ENCODE measurements at places on chromosomes 1 and 21.

- no peak for DNase-seq
Observed at GRCh38 chr1:41314376-41315145, 46.7 kb upstream of the FOXO6 start.

DNA sequence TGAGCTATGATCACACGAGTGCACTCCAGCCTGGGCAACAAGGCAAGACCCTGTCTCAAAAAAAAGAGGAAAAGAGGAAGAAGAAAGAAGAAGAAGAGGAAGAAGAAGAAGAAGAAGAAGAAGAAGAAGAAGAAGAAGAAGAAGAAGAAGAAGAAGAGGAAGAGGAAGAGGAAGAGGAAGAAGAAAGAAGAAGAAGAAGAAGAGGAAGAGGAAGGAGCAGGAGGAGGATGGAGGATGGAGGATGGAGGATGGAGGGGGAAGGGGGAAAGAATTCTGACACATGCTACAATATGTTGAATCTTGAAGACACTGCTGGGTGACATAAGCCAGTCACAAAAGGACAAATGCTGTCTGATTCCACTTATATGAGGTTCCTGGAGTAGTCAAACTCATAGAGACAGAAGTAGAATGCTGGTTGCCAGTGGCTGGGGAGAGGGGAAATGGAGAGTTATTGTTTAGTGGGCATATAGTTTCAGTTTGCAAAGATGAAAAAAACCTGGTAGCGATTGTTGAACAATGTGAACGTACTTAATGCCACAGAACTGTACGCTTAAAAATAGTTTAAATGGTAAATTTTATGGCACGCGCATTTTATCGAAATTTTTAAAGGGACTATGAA lies 47.3 kb upstream of the COA6 start:
- no peak for DNase-seq

DNA sequence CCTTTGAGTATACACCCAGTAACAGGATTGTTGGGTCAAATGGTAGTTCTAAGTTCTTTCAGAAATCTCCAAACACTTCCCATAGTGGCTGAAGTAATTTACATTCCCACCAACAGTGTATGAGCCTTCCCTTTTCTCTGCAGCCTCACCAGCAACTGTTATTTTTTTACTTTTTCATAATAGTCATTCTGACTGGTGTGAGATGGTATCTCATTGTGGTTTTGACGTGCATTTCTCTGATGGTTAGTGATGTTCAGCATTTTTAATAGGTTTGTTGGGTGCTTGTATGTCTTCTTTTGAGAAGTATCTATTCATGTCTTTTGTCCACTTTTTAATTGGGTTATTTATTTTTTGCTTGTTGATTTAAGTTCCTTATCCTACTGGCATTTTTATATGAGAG lies 26.4 kb upstream of the LAMC1 start:
- DNase-seq, result no peak

DNA sequence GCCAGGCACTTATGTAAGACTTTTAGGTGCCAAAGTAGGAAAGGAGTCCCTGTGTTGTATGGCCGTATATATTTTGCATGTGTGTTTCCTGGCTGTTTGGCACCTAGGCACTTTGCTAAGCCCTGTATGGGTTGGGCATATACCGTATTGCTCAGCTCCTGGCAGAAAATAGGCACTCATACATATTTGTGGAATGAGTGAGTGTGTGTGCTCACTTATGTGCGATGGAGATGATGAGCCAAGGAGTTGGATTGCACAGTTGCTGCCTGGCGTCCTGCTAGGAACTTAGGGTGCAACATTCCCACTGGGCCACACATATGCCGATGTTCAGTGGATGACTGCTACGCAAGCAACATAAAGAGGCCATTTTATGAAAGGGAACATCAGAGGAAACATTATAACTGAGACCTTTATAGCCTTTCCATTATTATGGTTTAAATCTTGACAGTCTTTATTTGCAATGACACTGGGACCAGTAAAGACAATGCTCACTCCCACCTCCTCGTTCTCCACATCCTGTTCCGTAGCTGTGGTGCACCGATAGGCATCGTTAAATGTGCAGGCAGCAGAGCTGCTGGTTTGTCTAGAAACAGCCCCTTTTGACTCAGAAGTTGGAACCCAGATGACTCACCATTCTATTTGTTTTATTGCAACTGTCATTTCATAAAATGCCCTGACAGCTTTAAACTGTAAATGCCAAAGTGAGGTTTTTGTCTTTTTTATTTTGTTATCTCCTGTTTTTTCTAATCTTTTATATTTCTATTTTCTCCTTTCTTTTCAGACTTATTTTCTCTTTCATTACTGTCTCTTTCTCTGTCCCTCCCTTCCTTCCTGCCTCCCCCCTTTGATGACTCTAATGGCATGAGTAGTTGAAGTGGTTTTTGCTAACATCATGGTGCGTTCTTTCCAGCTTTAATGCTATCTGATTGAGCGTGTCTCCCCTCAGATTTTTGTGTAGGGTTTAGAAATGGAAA lies 36.1 kb downstream of the PEX14 start:
- DNase-seq, result peak; percentile 40

DNA sequence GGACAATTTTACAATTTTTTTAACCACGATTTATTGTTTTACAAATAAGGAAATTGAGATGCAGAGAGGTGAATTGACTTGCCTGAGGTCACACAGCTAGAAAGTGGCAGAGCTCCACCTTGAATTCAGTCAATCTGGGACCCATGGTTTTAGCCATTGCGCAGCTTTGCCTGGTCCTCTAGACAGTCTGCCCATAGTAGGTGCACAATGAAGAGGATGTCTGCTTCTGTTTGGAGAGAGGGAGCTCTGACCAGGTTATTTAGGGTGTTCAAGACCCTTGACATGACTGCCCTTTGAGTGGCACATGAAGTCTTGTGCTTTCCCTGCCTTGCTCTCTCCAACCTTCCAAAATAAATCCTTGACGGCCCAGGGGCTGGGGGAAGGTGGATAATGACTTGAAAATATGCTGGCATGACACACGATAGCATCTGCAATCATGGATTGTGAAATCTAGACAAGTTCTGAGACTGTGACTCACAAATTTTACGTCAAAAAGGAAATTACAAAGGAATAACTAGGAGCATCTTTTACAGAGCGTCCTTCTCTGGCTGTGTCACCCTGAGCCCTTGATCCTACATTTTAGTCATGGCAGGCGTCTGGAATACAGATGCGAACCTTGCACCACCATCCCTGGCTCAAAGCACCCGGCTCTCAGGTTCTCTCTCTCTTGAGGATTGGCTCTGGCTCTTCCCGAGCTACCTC lies 26.2 kb upstream of the ID3 start:
- no peak for DNase-seq

- no peak for DNase-seq
Observed at GRCh38 chr1:244837597-244838258, 2.3 kb downstream of the COX20 start.

- no peak for DNase-seq
Observed at GRCh38 chr1:163083690-163084089, 14.5 kb downstream of the RGS4 start.

- peak; percentile 18 for DNase-seq
Observed at GRCh38 chr1:111406321-111406768, 21.2 kb downstream of the OVGP1 start.

DNA sequence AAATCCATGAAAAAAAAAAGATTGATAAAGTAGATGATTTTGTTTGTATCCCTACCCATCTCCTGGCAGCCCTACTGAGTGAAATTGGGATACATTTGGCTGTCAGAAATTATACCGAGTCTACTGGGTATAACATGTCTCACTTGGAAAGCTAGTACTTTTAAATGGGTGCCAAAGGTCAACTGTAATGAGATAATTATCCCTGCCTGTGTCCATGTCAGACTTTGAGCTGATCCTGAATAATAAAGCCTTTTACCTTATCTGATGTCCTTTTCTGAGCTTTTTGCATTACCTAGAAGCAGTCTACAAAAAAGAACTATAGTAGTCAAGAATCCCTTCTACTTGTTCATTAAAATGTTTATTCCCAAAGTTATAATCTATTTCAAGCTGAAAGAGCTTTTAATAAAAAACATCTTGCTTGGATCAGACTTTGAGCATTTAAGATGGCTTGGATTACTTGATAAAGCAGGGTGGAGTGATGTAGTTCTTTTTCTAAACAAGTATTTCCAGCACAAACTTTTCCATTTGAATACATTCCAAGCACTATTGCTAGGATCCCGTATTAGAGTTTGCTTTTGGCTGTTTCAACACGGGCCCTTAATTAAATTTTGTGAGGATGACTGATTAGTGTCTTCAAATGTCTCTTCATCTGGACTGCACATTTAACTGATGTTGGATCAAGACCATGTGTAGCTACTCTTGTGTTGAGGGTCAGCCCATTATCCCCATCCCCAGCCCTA lies 69.2 kb downstream of the DTL start:
- no peak for DNase-seq

DNA sequence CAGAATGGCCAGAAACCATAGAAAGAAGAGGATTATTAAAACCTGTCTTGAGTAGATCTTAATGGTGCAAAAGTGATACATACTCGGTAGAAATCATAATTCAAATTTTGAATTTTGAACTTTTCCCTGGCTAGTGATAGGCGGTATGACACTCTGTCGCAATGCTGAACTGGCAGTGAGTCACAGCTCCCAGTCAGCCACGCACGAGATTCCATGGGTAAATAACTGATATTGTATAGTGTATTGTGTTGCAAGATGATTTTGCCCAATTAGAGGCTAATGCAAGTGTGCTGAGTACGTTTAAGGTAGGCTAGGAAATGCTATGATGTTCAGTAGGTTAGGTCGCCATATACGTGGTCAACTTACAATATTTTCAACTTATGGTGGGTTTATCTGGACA lies 207.0 kb downstream of the SIPA1L2 start:
- no peak for DNase-seq

DNA sequence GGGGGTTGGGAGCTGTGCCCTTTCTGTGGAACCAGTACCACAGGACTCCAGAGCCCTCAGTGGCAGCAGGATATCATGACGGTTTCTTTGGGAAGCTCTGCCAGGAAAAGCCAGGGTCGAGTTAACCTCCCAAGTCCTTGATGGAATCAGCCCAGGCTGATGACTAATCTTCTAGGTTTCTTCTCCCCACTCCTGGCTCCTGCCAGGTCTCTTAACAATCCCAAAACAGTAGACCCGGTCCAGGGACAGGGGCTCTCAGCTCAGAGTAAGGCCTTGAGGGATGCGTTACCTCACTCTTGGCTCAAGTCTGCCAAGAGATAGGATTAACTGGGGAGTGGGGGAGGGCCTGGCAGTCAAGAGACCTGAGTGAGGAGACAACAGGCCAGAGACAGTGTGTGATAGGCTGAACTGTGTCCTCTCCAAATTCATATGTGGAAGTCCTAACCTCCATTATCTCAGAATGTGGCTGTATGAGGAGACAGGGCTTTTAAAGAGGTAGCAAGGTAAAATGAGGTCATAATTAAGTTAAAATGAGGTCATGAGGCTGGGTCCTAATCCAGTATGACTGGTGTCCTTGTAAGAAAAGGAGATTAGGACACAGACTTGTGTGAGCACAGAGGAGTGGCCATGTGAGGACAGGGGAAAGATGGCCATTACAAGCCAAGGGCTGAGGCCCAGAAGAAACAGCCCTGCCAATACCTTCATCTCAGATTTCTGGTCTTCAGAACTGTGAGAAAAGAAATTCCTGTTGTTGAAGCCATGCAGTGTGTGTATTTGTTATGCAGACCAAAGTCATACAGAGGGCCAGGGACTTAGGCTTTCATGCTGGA lies 95.0 kb downstream of the BEND5 start:
- DNase-seq, result no peak

DNA sequence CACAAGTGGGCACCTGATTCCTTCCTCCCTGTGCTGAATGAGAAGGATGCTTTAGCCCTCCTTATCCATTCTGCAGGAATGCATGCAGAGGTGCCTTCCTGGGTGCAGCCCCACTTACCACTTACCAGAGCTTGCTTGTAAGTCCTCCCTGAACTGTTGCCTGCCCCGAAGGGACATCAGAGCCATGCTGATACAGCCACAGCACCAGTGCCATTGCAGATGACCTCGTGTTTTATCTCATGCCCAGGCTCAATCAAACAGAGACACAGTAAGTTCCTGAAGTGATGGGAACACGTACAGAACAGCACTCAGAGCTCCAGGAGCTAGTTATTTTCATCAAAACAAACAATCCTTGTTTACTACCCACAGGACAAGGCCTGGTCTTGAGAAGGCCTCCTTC lies 81.9 kb downstream of the ATP1A1 start:
- DNase-seq, result no peak

DNA sequence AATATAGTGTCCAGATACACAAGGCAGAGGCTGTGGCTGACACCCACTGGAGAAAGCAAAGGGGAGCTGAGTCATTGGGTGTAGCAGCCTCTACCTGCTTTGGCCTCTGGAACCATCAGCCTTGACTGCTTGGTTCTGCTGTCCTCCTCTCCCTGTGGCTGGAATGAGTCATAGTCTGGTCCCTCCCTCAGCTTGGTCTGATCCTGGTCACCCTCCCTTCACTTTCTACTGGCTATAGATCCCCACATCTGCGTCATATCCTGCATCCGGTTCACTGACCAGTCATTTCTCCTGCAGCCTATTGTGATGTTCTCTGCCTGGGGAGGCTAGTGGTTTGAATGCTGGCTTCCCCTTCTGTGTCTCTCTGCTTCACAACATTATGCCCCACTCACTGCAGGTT lies 372.8 kb upstream of the DAB1 start:
- no peak for DNase-seq

GRCh38 chr1:107183011-107183410 lies 42.2 kb downstream of the NTNG1 start:
- DNase-seq, result no peak

DNA sequence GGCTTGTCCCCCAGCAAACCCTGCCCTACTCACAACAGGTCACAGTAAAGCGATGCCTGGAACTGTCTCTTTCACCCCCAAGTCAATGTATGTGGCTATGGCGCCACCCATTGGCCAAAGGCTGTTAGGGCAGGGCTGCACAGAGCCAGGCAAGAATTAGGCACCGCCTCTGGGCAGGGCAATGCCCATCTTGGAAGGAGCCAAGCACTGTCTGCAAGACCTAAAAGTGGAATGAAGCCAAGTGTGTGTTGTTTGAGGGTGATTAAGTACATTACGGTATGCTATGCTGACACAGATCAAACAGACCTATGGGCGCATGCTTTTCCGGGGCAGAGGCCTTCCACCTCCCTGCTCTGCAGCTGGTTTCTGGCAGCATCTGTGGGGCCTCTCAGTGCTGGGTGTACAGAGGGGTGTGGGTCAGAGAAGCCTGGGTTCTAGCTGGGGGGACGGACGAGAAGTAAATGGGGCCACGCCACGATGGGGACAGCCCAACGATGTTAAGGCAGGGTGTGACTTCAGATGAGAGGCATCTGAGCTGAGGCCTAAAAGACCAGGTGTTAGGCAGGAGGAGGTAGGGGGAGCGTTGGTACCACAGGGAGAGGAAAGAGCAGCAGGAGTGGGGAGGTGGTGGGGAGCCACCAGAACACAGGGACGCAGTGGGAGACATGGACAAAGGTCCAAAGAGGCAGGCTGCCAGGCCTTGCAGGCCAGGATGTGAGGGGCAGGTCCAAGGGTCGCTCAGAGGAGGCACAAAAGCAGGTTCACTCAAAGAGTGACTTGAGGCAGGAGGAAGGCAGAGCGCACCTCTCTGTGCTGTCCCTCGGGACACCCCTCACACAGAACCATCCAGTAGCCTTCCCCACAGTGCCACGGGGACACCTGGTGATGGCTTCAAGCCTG lies 49.8 kb downstream of the ACOT7 start:
- DNase-seq, result no peak

GRCh38 chr21:42829417-42829816 lies 49.9 kb downstream of the WDR4 start:
- no peak for DNase-seq
